NCI-H1417 treated with DMSO at 0.1 percent for 48 hours (cell line): ENCODE measurements at places on chromosomes 16 and 17.

DNA sequence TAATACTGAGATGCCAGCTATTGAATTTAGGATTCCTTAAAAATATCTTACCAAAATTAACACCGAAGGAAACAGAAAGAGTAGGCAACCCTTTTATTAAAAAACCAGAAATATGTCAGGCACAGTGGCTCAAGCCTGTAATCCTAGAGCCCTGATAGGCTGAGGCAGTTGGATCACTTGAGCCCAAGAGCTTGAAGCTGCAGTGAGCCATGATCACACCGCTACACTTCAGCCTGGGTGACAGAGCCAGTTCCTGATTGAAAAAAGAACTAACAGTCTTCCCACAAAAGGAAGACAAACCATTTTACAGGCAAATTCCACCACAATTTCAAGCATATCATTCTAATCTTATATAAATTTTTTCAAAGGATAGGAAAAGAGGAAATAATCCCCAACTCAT lies 15.6 kb downstream of the SLFN12 start:
- no peak for DNase-seq

DNA sequence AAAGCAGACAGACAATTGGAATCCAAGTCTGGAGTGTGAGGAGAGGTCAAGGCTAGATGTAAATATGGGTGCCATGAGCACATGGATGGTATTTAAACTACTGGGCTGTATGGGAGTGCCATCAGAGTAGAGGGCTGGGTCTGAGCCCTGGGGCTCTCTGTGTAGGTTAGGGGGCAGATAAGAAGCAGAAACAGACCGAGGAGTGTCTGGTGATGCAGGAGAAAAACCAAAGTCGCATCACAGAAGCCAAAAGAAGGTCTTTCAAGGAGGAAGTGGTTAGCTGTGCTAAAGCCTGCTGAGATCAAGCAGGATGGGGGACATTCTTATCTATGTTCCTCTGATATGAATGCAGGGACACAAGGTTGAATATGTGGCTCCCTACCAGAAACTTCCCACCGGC lies 1.9 kb downstream of the TSEN54 start:
- no peak for DNase-seq

DNA sequence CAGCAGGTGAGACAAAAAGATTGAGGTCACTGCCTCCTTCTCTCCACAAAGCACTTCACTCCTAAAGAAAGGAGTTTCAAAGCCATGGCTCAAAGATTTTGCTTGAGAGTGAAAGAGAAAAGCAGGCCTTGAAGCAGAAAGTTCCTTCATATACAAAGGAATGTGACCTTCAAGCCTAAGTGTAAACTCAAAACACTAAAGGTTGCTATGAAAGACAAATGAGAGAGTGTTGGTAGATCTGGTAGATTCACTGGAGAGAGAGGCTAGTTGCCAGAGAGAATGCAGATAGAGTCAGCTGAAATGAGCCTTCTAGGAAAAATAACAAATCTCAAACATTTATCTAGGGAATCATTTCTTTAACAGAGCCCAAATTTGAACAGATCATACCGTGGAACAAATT lies 305.2 kb downstream of the CDH8 start:
- no peak for DNase-seq

DNA sequence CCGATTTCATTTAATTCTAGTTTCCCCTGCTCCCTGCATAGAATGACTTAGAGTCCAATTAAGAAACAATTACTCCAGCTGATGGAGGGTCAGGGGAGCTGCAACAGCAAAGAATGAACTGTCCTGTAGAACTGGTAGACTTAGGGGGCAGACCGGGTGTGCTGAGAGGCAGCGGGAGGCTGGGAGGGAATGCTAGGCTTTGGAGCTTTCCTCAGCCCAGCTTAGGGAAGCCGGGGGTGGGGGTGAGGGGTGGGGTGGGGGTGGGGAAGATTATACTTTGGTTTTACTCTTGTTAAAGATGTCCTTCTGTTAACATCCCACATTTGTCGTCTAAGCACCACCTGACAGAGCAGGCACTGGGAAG lies 458.6 kb upstream of the ASIC2 start:
- DNase-seq = no peak

DNA sequence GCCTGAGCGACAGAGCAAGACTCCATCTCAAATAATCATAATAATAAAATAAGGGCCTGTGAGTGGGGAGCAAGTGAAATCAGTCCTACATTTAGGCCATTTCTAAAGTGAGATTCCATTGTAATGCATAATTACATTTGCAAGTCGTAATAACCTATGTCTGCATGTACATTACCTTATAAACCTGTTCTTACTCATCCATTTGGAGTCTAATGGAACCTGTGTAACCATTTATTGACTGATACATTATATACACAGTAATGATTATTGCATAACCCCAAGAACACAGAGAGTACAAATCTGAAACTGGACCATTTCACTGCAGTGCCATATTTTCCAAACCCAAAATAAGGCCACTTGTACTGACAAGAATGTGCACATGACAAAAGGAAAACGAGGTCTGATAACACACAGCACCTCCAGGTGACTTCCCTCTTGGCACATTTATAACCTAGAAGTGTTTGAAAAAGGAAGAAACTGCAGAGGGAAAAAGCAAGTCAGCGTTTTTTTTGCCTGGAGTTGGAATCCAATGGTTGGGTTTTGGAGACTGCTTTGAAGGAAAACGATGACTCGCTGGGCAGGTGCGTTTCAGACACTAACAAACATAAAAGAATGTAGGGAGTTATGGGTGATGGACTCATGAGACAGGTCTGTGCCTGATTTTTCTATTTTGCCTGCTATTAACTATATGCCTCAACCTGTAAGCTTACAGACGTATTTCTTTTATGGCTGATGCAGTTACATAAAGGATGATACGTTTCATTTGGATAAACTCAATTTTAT lies 63.6 kb upstream of the KIFC3 start:
- DNase-seq = no peak

GRCh38 chr16:71428883-71429282 lies 13.0 kb downstream of the TLE7 start:
- no peak for DNase-seq

GRCh38 chr17:15048381-15048780 lies 216.7 kb downstream of the PMP22 start:
- no peak for DNase-seq

GRCh38 chr16:57945740-57946138 lies 25.2 kb downstream of the CNGB1 start:
- no peak for DNase-seq

GRCh38 chr16:73172241-73172972 lies 124.5 kb upstream of the ZFHX3 start:
- no peak for DNase-seq

DNA sequence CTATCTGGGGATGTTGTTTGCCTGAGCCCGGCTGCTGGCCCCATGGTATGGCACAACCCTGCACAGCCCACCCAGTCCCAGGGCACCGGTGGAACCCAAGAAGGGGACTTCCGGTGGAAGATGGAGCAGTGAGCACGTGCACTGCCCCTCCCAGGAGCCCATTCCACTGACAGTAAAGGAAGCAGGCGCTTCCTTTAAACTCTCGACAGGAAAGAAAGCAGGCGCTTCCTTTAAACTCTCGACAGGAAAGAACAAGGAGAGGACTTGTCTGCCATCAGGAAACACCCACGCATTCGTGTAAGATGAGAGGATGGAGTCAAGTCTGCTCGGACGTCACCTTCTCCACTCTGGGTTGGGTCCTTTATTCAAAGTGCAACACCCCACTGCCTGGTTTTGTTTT lies 53.7 kb downstream of the IL21R start:
- no peak for DNase-seq

- DNase-seq = no peak
Observed at GRCh38 chr17:79952265-79952877, 83.3 kb downstream of the TBC1D16 start.

GRCh38 chr16:77896415-77897128 lies 108.2 kb downstream of the VAT1L start:
- DNase-seq = peak; percentile 51

GRCh38 chr16:4306470-4307214 lies 9.2 kb upstream of the GLIS2 start:
- DNase-seq = no peak

DNA sequence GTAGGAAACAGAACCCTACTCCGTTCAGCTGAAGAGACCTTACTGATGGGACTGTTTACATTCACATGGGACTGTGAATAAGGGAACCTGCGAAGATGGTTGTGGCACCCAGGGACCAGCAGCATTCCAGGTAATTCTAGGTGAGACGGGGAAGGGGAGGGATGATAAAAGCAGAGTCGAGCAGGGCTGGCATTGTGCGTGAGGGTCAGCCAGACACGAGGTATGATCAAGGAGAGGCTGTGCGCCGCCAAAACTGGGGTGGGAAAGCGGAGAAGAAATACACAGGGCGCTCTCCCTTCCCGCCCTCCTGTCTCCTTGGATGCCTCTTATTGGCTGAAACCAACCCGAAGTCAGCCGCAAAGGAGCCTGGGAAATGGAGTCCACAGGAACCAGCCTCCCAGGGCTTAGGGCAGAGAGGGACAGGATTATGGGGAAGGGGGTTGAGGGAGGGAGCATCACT lies 38.4 kb upstream of the CSNK2A2 start:
- peak; percentile 20 for DNase-seq

DNA sequence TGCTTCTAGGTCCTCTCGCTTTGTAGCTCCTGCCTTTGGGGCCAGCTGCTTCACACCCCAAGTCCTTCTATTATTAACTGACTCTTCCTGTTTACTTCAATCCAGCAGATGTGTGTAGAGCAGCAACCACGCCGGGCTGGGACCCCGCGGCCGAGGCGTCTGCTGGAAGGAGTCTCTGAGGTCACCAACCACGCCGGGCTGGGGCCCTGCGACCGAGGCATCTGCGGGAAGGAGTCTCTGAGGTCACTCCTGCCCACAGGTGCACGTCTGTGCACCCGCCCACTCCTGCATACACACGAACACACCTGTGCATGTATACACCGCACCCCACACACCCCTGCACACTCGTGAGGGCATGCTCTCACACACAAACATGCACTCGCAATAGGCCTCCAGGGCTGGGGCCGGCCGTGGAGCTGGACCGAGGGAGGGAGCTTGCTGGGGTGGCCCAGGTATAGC lies 7.8 kb upstream of the TEX19 start:
- no peak for DNase-seq

GRCh38 chr17:60393840-60394723 lies 2.1 kb upstream of the USP32 start:
- DNase-seq = no peak

DNA sequence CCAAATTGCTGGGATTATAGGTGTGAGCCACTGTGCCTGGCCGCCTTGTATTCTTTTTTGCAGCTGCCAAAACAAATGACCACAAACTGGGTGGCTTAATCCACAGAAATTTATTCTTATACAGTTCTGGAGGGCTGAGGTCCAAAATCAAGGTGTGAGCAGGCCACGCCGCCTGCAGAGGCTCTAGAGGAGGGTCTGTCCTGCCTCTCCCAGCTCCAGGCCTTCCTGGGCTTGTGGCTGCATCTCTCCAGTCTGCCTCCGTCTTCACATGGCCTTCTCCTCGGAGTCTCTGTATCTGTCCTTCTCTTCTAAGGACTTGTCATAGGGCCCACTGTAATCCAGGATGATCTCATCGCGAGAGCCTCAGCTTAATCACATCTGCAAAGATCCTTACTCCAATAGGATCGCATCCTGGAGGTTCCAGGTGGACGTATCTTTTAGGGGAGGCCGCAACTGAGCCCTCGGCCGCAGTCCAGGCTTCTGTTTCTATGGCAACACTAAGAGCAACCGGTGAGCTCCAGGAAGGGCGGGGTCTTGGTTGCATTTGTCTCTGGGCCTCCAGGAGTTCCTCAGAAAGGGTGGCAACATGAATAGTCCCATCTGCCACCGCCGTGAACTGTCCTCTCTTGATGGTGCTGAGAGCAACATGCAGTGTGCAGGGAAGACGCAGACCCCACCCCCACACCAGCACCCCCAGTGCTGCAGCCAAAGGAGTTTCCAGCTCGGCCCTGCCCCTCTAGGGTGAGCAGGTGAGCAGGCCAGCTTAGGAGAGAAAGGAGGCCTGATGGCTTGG lies 29.5 kb upstream of the CREBBP start:
- DNase-seq = no peak

- no peak for DNase-seq
Observed at GRCh38 chr17:28346199-28346580, 10.6 kb downstream of the TNFAIP1 start.

DNA sequence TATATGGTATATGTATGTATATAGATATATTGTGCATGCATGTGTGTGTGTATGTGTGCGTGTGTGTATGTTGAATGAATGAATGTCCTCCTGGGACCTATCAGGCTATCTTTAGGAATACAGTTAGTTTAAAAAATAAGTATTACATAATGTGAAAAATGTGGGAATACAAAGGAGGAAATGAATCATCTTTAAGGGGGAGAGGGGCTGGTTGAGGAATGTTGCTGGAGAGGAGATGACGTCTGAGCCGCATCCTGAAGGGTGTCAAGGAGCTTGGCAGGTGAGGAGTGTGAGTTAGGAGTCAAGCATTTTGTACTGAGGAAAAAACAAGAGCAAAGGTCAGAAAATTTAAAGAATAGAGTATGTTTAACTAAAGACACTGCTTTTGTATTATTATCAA lies 62.4 kb upstream of the NLK start:
- no peak for DNase-seq

- no peak for DNase-seq
Observed at GRCh38 chr17:81712468-81713003, 452 bp downstream of the SLC25A10 start.

GRCh38 chr16:75789237-75789636 lies 62.9 kb upstream of the CPHXL start:
- peak; percentile 47 for DNase-seq

DNA sequence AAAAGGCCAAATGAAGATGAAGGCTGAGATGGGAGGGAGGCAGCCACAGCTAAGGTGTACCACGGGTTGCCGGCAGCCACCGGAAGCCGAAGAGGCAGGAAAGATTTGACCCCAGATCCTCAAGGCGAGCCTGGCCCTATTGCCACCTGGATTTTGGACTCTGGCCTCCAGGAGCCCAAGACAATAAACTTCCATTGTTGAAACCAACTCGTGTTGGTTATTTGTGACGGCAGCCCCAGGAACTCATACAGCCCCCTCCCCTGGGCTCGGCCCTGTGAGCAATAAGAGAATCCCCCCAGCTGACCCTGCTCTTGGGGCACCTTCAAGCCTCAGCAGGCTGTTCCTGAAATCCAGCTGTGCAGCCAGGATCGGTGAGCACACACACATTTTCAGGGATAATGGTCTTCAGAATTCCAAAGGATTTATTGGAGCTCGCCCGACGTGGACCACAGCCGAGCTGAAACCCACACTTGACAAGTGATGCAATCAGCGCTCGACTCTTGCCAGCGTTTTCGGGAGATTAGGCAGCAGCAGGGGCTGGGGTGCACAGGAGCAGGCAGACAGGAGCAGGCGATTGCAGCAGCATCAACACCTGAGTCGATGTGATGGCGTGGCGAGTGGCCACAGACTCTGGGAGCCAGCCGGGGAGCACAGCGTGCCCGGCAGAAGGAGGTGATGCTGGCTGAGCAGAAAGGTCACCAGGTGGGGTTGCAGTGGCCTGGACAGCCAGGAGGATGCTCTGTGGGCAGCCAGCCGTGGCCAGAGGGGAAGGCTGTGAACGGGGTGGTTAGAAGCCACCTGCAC lies 22.4 kb upstream of the CBX4 start:
- no peak for DNase-seq

DNA sequence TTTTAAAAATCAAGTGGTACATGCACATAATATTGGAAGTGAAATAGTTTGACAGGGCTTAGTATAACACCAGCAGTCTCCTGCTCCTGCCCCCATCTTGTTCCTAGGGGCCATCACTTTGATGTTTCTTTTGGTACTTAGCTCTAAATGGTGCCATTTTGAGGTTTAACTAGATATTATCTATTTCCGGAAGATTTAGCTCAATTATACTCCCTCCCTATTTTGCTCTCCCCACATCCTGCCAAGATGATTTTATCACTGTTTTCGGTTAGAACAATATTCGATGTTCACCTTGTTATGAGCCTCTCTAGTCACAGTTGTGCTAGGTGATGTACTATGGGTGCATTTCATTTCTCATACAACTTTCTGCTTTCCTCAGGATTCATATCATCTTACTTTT lies 20.0 kb upstream of the SLC35G3 start:
- DNase-seq = no peak
